ENCODE measurements at places on chromosomes 7 and 10. TPM values are rescaled to one million over a fixed set of nuclear protein-coding genes. Genes with fewer than 3 reads are reported as not detected.
A peak's percentile ranks its signal among the peaks of the same experiment; 100 is the strongest.

DNA sequence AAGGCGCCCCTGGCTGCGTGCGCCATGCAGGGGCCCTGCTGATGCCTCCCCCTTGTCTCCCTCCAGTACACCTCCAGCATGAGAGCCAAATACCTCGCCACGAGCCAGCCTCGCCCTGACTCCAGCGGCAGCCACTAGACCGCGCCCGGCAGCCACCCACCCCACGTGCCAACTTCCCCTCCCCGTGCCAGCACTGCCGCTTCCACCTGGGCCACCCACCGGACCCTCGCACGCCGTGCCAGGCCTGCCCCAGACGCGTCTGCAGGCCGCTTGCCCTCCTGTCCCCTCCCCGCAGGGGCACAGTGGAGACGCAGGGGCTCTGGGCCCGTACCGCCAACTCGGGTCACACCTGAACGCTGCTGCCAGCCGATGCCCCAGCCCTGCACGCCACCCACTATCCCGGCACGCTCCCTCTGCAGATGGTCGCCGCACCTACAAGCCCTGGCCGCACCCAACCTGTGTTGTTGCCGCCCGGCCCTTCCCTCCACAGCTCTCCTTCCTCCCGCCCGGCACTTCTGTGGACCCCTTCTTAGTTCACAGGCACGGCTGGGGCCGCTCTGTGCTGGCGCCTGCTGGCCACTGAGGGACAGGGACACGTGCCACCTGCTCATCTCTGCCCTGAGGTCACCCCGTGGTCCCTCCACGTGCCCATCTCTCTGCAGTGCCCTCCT lies 26.3 kb upstream of the AMZ1 start:
- H3K36me3 ChIP-seq: peaks cover 31% of the 10 kb centered on the region
- DNase-seq: no peak
- H3K27me3 ChIP-seq: peaks cover 8% of the 10 kb centered on the region
- H3K4me1 ChIP-seq: peaks cover 12% of the 10 kb centered on the region
- no peak overlapping the region for H3K4me3 ChIP-seq
- no peak overlapping the region for H3K27ac ChIP-seq

DNA sequence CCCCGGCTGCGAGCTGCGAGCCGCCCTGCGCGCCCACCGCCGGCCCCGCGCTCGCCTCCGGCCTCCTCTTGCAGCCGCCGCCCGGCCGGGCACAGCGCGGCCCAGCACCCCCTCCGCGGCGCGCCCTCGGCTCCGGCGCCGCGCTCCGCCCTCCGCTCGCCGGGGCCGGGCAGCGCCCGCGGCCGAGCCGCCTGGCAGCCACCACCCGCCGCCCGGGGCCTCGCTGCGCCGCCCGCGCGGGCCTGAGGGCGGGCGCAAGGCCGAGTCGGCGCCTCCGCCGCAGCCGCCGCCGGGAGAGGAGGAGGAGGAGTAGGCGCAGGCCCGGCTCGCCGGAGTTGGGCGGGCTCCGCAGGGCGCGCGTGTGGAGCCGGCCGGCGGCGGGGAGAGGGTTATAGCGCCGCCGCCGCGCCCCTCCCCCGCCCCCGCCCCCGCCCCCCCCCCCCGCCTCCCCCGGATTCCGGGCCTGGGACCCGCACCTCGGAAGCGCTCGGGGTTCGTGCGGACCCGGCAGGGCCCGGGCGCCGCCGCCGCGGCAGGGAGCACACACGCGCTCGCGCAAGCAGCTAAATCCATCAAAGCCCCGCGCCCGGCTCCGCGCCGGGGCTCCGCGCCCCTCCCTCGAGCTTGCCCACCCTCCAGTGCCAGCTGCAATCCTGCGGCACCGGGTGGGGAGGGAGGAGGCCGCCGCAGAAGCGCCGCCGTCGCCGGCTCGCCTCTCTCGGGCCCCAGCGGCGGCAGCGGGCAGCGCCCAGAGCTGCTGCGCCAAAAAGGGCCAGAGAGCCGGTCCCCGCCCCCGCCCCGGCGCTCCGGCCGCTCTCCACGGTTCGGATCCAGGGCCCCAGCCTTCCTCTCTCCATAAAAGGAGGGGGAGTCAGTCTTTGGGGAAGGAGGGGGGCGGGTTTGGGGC lies at the start of gene PDGFA:
Gene PDGFA, minus strand, starts transcription at position 363 of the 907 bp plus-strand sequence. CDS start 845 bp downstream, outside the sequence.
- H3K27ac ChIP-seq: peak within 1 kb of the TSS; percentile 81
- peak; percentile 72 for DNase-seq
- H3K27me3 ChIP-seq: peaks cover 36% of the 10 kb centered on the region
- peaks cover 61% of the 10 kb centered on the region for H3K4me1 ChIP-seq
- H3K36me3 ChIP-seq: no peaks in the 10 kb centered on the region
- H3K4me3 ChIP-seq: peak within 1 kb of the TSS; percentile 73

The NUP205 gene
- total RNA-seq: 40.2 TPM

- H3K27ac ChIP-seq: no peak overlapping the region
- no peaks in the 10 kb centered on the region for H3K36me3 ChIP-seq
- no peaks in the 10 kb centered on the region for H3K27me3 ChIP-seq
Measured at GRCh38 chr10:23557777-23558176, 118.9 kb downstream of the OTUD1 start.

GRCh38 chr10:62760401-62760800 lies 44.1 kb upstream of the ADO start:
- H3K27me3 ChIP-seq: no peaks in the 10 kb centered on the region
- DNase-seq: no peak
- peak overlapping the region; percentile 43 for H3K27ac ChIP-seq

DNA sequence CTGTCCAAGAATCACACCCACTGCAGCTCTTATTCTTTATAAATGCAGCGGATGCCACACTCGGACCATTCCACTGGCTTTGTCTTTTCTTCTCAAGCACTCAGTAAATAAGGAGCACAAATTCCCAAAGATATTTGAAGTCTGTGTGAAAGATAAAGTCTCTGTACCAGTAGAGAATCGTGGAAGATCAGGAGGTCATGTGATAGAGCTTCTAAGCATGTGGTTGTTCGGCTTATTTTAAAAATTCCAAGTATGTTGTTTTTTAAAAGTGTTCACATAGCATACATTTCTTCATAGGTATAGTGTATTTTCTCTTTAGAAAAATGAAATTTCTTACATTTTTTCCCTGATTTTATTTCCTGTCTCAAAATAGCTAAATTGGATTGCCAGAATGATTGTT lies 75.8 kb downstream of the NOC3L start:
- H3K27me3 ChIP-seq: no peaks in the 10 kb centered on the region
- H3K27ac ChIP-seq: no peak overlapping the region
- no peak overlapping the region for H3K4me3 ChIP-seq
- no peaks in the 10 kb centered on the region for H3K36me3 ChIP-seq

The PAX4 gene
- total RNA-seq: not detected

DNA sequence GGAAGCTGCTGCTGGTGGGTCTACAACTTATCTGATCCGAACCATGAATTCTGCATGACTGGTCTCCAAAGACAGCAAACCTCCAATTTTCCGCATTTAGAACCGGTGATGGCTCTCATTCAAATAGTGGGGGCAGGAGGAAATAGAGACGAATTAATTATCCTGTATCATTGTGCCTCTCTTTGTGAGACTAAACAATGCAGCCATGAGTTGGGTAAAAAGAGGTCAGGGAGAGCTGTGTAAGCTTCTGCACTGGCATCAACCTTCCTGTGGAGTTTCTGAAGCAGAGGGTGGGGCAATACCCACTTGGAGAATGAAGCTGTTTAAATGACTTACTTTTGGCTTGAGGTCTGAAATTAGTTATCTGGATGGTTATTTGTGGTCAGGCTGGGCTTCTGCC lies 266.4 kb downstream of the SORCS3 start:
- H3K4me1 ChIP-seq: no peaks in the 10 kb centered on the region
- no peak for DNase-seq
- no peaks in the 10 kb centered on the region for H3K36me3 ChIP-seq
